T-helper 2 cell (primary cell): ENCODE measurements at places on chromosomes 11 and 22.

DNA sequence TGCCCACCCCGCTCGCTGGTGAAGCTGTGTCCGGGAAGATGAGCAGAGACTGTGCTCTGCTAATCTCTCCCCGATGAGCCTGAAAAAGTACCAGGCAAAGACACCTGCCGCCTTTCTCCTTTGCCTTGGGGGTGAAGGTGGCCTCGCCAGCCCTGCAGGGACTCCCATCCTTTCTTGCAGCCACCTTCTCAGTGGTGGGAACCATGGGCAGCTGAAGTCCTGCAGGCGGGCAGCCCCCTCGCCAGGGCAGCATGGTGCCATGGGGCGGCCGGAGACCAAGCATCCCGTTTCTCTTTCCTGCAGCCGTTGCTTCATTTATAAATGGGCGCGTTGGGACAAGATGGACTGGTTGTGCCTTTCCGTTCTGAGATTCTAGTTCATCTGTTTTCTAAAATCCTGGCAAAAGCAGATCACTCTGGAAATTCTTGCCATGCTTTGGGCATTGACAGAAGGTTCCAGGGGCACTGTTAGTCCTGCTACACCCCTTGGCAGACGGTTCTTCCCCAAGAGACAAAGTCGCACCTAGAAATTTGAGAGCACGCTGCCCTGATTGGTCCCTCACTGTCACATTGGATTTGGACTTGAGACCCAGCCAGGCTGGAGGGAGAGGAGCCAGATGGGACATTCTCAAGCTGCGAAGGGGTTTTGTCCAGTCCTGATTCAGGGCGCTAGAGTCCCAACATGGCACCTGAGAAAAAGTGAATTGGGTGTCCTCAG is 7.5 kb downstream of the CTTN start:
- no peak for DNase-seq

GRCh38 chr11:100939571-100939970 is 190.0 kb downstream of the PGR start:
- no peak for DNase-seq

- DNase-seq: no peak
Observed at GRCh38 chr22:39617342-39617741, 46.8 kb downstream of the CACNA1I start.

DNA sequence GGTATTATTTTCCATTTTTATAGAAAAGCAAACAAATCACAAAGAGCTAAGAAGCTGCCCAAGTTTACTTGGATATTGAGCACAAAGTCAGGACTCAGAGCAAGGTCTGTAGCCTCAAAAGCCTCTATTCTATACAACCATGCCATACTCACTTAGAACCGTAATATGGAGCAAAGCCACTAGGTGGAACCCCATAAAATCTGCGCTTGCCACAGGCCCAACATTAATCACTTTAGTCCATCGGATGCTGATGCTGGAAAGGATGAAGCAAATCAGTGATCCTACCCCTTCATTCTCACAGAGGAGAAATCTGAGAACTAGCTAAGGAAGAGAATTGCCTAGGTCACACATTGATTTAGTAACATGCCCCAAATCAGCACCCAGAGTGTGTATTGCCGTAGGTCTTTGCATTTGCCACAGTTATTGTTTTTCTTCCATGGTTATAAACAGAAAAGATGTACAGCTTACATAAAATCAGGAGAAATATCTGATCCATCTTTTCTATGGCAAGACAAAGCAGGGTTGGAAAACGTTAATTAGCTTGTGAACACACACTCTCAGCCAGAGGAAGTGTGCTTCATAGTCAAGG is 56.7 kb upstream of the RAB38 start:
- DNase-seq: no peak

GRCh38 chr11:27111896-27112295 is 71.3 kb downstream of the BBOX1 start:
- DNase-seq: no peak

GRCh38 chr11:17354601-17354991 is 3.0 kb downstream of the NCR3LG1 start:
- DNase-seq: peak; percentile 7
